NCI-H446 (cell line): ENCODE measurements at places on chromosomes 3 and 15.

DNA sequence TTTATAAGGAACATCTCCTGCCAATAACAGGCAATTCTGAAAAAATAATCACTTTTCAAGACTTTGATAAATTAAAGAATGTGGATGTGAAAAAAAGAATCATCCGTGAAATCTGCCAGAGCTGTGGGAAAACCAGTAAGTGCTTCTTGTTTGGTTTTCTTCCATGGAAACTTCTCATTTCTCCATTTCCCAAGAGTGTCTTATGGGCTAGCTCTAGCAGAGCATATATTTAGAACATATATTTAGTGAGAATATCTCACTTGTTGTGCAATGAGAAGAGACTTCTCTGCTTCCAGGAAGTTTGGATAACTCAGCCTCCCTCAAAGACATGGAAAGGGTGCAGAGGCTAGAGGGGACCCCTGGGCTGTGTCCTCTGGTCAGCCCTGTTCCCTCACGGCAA lies 49.9 kb downstream of the COL6A5 start:
- DNase-seq = no peak

DNA sequence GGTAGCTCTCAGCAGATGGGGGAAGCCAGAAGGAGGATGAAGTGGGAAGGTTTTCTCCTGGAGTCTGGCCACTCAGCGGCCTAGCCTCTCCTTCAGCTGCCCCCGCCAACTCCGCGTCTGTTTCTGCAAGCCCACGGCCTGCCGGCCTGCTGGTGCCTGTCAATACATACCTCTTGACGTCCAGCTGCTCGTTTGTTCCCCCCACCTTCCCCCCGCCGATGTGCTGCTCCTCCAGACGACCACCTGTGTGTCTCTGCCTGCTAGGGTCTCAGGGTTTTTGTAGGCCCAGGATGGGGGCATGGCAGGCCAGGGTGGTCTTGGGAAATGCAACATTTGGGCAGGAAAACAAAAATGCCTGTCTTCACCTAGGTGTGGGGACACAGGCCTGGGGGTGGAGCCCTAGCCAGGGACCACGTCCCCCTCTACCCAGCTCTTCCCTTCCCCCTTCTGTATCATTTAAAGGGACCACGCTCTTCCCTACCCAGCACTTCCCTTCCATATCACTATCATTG lies 137.8 kb downstream of the ALCAM start:
- DNase-seq = no peak

- no peak for DNase-seq
These were observed 627.5 kb upstream of the LMCD1 start for GRCh38 chr3:7874116-7874515.

DNA sequence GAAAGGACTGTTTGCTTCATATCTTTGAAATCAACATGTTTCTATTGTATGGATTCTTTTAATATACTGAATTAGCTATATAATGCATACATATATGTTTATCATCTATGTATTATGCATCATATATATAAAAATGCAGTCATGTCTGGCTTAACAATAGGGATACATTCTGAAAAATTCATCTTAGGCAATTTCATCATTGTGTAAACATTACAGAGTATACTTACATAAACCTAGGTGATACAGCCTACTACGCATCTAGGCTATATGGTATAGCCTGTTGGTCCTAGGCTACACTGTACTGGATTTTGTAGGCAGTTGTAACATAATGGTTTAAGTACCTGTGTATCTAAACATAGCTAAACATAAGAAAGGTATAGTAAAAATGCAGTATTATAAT lies 21.7 kb downstream of the CHMP2B start:
- DNase-seq = no peak

DNA sequence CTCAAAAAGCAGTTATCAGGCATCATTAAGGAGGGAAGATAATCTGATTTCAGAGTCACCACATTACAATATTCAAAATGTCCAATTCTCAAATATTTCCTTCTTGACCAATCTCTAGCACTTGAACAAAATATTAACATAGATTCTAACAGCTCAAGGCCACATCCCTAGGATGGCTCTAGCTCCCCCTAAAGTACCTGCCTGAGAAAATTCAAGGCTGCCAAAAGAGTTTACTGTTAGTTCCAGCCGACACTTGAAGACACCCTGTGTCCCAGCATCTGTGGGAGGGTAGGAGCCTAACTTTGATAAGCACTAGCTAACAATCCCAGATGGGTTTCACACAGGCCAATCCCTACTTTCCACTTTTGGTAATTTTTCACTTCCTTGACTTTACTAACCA lies 10.4 kb downstream of the NSMCE3 start:
- DNase-seq = no peak

- no peak for DNase-seq
These were observed 44.0 kb downstream of the PSMD6 start for GRCh38 chr3:63979093-63979885.

DNA sequence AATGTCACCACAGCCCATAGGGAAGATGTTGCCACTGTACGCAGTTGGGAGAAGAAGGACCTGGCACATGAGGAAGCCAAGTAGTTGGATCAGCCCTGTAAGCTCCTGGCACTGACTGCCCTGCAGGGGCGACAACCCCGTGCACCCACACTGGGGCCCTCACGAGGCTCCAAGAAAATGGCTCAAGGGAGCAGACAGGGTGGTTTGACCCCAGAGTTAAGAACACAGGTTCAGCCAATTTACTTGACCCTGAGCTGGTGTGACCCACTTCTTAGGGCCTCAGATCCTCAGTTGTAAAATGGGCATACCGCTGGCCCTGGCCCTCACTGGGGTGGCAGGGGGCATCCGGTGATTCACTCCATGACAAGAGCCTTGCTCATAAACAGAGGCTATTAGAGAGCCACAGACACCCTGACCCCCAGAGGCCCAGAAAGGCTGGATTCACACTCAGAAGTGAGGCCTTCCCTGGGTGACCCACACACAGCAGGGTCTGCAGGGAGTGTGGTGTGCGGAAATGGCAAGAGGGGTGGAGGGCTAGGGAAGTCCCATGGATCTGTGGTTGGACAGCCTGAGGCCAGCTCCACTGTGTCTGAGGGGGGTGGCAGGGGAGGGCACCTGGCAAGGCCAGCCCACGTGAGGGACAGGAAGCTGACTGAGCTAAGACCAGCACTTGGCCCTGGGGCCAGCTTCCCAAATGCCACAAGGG lies 1.7 kb upstream of the HHATL start:
- no peak for DNase-seq

DNA sequence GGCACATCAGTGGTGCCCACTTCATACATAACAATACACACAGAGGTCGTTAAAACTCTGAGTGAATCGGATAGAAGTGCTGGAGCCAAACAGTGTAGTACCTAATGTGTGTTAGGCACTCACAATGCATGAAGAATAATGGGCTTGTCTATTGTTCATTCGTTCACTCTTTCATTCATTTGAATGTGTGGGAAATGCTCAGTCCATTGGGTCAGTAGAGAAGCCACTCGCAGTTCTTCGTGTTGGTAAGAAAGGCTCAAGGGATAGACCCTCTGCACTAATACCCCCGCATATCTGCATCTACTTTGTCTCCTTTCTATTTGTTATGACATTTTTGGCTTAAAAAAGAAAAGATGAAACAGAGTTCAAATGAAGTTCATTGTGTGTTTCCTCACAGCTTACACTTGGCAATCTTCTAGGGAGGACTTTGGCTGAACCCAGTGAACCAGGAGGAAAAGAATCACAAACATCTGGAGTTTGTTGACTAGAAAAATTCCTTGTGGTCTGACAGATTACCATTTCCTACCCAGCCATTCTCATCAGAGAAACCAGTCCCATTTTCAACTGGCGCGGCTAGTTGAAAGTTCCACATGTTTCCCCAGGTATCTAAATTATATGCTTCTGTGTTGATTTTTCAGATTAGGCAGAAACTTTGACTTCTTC lies 32.8 kb upstream of the MFSD1 start:
- DNase-seq = no peak

DNA sequence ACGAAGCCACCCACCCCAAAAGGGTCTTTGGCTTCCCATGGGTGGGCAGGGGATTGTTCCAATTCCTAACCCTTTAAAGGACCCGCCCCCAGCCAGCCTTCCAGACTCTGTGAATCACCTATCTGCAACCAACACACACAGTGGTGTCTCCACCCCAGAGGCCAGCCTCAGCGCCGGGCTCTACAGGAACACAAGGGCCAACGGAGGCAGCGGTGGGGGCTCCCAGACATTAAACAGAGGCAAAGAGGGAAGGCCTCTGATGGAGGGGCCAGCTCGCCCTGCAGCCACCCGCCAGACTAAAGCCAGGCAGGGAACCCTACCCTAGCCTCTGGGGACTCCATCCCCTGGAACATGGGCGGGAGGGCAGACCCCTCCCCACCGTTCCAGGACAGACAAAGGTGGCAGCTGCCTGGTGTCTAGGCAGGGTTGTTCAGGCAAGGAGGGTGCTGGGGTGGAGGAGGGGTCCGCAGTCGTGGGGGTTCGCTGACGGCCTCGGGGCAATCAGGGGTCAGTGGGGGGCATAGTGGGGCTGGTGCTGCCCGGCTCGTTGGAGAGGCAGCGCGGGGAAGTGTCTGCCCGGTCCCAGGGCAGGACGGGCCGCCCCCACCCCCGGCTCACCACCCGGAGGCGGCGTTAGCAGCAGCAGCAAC lies 448 bp downstream of the SHISA5 start:
- no peak for DNase-seq

- DNase-seq = no peak
These were observed 8.4 kb downstream of the EPHB3 start for GRCh38 chr3:184570035-184570434.

GRCh38 chr3:195715583-195716266 lies 5.1 kb upstream of the MUC20 start:
- no peak for DNase-seq

DNA sequence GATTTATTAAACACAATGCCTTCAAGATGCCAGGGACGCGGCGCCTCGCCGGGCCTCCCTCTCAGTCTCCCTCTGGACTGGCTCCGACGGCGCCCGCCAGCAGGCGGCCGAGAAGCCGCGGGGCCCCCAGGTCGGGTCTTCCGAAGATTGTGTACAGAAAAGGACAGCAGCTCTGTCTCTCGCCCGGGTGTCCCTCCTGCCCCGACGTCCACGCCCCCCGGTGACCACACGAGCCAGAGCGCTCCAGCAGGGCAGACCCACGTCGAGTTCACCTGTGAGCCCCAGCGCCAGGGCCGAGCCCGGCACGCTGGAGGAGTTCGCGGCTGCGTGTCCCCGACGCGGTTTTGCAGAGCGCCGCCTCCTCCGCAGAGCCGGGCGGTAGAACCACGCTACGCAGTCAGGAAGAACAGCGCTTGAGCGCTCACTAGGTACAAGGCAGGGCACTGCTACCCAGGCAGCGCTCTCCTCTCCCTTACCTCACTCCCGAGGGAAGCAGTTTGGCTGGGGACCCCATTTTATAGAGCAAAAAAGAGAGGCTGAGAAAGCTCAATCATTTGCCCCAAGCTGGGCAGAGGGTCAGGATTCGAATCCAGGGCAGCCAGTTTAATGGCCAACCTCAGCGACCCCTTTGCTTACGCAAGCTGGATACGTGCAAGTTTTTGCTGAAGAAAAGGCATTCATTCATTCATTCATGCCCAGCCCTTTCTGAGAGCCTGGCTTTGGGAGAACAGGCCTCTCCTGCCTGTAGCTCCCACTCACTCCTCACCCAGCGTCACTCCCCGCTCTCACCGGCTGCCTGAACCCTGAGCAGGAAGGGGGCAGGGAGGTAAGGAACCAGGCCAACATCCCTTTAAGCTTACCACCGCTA lies 3.0 kb upstream of the TLE3 start:
- DNase-seq = peak; percentile 73

DNA sequence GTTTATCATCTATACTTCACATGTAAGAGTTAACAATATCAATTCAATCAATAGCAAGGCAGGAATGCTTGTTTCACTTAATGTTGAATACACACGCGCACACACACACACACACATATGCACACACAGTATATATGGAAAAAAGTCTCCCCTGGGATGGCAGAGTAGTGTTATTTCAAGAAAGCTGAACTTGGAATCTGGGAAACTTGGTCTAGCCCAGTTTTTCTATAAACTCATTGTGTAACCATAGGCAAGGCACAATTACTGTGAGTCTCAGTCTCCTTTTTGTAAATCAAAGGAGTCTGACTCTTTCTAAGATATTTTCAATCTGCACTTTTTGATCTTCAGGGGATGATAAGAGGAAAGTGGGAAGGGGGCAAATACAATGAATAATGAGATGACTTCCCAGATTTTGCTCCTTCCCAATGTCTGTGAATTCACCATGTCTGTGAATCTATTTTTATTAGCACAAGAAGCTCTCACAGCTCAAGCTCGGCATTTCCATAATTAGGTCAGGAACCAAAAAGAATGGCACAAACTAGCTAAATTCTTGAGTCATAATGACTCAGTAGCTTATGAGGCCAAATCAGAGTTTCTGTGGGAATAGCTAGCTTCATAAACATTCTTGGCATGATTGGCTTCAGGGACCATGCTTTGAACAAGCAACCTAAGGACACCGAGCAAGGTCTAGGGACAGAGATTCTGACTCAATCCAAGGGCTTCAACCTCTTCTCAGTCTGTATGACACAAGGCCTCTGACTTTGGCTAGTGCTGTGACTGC lies 227.4 kb upstream of the DCBLD2 start:
- no peak for DNase-seq

DNA sequence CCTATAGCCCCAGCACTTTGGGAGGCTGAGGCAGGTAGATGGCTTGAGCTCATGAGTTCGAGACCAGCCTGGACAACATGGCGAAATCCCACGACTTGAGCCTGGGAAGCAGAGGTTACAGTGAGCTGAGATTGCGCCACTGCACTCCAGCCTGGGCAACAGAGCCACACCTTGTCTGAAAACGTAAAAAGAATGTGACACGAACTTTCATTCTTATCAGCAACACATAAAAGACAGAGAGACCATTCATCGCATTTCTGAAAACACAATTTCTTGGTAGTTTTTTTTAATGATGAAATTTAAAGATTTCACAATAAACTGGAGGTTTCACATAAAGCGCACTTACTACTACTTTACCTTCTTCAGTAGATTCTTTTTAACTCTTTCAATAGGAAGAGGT lies 18.4 kb downstream of the HLTF start:
- no peak for DNase-seq

DNA sequence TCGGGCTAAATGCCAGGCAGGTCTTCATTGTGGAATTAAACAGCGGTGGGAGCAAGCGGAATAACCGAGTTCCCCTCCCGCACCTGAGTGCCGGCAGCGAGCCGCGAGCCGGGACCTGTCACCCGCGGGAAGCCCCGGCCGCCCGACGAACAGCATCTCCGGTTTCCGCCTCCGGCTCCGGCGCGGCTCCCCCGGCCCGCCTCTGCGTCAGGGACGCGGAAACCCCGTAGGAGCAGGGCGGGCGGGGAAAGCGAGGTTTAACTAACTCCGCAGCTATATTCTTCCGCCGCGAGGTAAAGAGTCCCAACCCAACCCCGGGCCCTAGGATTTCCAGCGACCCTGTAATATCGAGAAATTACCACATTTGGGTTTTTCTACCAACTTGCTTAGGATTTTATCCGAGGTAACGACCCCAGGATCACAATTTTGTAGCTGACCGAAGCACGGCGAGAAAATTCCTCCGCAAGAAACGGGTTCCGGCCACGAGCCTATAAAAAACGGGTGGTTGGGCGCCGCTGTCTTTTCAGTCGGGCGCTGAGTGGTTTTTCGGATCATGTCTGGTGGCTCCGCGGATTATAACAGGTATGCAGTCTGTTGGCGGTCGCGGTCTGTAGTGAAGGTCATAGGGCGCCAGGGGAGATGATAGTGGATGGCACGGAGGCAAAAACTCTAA lies at the start of gene EIF4A2:
Gene EIF4A2, plus strand, starts transcription at position 520 of the 673 bp plus-strand sequence. Its CDS starts 34 bp downstream, at position 554.
- DNase-seq = peak; percentile 79

- DNase-seq = no peak
These were observed 12.4 kb downstream of the DNAJB8 start for GRCh38 chr3:128454310-128454618.

- DNase-seq = peak; percentile 62
These were observed 239.0 kb upstream of the TRIM42 start for GRCh38 chr3:140438736-140439470.

- DNase-seq = no peak
These were observed 44.5 kb downstream of the KY start for GRCh38 chr3:134606033-134607025.

- no peak for DNase-seq
These were observed 97.3 kb upstream of the LRIG1 start for GRCh38 chr3:66598168-66598567.
